CD14-positive monocyte (primary cell): ENCODE measurements at places on chromosomes 3 and 15.

GRCh38 chr3:139676632-139677387 is 962 bp downstream of the NMNAT3 start:
- peak; percentile 40 for DNase-seq

DNA sequence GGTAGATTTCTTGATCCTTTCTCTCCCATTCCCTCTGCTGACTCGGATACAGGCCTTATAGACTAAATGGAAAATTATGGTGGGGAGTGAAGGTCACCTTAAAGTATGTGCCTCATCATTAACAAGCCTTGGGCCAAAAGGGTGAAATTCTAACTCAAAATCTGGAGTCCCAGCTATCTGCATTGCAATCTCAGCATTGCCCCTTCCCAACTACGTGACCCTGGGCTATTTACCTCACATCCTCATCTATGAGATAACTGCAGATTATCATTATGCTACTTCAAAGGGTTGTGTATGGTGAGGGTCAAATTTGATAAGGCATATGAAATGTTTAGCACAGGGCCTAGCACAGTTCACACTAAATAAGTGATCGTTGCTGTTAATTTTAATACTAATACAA is 147.7 kb downstream of the WNT5A start:
- no peak for DNase-seq

- DNase-seq, result no peak
These were observed 70.2 kb downstream of the TFG start for GRCh38 chr3:100779480-100779879.

DNA sequence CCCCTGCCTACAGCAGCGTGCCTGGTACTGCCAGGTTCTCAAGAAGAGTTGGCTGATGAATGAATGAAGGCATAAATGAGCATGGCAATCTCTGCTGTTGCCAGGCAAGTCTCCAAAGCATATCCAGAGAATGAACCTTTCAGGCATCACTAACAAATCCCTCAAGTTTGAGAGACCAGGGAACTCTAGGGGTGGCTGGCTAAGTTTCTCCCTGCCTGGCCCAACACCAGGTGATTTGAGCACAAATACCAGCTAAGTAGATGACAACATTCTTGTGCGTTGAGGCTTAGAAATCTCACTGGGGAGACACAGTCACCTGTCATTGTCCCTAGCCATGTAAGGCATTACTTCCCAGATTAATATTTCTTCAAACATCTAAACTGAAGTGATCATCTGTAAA is 81.4 kb upstream of the PTX3 start:
- DNase-seq, result no peak

DNA sequence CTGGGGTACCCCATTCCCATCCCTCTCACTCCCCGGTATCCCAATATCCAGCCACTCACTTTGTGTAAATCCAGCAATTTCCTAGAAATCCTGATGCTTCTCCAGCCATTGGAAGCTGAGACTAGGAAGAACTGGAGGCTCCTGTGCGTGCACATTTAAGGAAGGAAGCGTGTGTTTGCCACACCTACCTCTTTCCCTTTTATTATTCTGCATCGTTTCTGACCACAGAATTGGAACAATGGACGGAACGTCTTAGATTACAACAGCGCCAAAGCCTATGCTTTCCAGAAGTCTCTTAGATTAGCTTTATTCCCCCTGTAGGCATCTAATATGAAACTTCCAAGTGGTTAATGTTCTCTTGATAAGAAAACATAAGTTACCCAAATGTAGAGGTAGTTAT is 234.8 kb upstream of the TRIM42 start:
- DNase-seq, result no peak

DNA sequence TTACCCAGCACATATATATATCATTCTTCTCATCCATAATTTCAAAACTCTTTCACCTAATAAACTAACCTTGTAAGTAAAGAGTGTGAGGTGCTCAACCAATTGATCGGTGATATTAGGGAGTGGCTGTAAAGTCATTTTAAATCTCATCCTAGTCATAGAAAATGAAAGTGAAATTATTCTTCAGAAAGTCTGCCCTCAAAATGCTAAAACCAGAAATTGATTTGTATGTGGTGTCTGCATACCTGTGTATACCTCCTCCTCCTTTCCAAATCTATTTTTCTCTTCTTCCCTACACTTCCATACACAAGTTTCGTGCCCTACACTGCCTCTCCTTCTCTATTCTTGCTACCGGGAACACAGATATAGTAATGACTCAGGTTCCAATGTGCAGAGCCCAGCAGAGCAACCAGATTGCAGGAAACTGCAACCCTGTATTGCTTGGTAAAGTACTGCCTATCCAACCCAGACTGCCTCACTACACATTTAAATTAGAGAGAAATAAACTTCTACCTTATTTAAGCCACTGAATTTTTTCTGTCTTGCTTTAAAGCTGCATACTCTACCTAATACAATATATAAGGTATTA is 7.4 kb upstream of the TBC1D5 start:
- no peak for DNase-seq

GRCh38 chr3:69032142-69032541 is 18.7 kb upstream of the EOGT start:
- DNase-seq, result no peak

GRCh38 chr15:67108122-67108961 is 42.9 kb downstream of the SMAD3 start:
- DNase-seq, result peak; percentile 67

- DNase-seq, result no peak
These were observed 29.3 kb upstream of the MEF2A start for GRCh38 chr15:99536422-99537040.

- no peak for DNase-seq
These were observed 54.5 kb downstream of the KIF9 start for GRCh38 chr3:47228088-47228487.

GRCh38 chr3:81545572-81545971 is 215.9 kb downstream of the GBE1 start:
- DNase-seq, result no peak

- DNase-seq, result no peak
These were observed 145.3 kb downstream of the RORA start for GRCh38 chr15:61083788-61084134.

- DNase-seq, result peak; percentile 87
These were observed 780 bp upstream of the ACAD9 start for GRCh38 chr3:128878556-128879124.

- no peak for DNase-seq
These were observed 3.7 kb upstream of the CLDN1 start for GRCh38 chr3:190325923-190326322.

DNA sequence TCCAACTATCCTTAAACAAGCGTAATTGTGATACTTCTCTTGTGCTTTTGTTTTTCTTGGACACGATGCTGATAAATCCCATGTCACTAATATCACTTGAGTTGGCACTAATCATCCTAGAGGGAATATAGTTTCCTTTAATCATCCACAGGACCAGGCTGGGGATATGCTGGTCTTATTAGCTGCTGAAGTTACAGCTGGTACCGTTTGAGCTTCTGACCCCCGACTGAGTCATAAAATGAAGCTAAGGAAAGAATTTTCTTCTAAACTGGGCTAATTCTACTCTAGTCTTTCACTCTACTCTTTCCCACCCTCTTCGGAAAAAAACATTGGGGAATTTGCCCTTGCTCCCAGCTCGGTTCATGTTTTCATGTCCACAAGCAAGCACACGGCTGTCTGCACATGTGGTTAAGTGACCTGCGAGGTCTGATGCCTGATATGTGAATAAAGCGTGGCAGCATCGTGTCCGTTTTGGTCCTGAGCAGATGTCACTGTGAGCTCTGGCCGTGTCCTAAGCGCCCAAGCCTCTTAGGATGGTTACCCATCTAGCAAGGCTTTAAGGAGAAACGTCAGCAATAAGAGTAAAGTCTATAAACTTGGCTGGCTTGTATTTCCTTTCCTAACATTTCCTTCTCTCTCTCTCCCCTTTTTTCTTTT is 223.7 kb downstream of the ITPR1 start:
- no peak for DNase-seq

DNA sequence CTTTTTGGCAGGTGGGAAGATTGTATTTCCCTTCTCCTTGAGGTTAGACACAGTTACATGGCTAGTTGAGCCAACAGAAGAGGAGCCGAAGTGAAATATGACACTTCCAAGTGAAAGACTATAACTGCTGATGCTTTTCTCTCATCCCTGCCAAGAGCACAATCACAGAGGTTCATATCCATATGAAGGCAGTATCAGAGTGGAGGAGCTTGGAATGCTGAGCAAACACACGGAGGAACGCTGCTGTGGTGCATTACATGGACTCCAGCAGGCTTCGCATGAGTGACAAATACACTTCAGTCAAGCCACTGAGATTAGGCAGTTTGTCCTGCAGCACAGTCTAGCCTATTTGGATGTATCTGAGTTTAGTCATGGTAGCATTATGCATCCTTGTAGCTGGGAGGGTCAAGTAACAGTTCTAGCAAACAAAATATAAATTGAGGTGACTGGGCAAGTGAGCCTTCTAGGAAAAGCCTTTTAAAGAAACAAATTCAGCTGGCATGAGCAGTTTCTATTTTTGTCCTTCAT is 5.4 kb downstream of the IQCF6 start:
- DNase-seq, result no peak

- no peak for DNase-seq
These were observed 26.5 kb upstream of the AADACL2 start for GRCh38 chr3:151707216-151707615.

DNA sequence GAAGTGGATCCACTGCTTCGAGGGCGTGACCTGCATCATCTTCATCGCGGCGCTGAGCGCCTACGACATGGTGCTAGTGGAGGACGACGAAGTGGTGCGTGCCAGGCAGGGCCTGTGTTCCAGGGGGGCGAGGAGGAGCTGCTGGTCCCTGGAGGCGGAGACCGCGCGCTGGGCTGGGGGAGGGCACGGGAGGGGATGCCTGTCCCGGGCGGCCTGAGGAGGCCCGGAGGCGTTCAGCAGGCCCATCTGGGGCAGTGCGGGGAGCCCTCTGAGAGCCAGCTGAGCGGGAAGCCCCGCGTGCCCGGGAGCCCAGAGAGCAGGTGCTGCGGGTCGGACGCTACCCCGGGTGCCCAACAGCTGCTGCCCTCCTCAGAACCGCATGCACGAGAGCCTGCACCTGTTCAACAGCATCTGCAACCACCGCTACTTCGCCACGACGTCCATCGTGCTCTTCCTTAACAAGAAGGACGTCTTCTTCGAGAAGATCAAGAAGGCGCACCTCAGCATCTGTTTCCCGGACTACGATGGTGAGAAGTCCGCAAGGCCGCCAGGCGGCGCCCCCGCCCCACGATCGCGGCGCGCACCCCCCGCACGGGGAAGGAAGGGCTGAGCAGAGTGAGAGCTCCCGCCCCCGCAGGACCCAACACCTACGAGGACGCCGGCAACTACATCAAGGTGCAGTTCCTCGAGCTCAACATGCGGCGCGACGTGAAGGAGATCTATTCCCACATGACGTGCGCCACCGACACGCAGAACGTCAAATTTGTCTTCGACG is 2.9 kb downstream of the GNAT1 start:
- DNase-seq, result peak; percentile 31

- DNase-seq, result peak; percentile 82
These were observed 59.0 kb downstream of the EPHB3 start for GRCh38 chr3:184620475-184621119.

GRCh38 chr3:87287011-87287410 is 10.6 kb upstream of the POU1F1 start:
- no peak for DNase-seq

GRCh38 chr3:51721062-51721745 is 14.3 kb downstream of the GRM2 start:
- DNase-seq, result no peak

DNA sequence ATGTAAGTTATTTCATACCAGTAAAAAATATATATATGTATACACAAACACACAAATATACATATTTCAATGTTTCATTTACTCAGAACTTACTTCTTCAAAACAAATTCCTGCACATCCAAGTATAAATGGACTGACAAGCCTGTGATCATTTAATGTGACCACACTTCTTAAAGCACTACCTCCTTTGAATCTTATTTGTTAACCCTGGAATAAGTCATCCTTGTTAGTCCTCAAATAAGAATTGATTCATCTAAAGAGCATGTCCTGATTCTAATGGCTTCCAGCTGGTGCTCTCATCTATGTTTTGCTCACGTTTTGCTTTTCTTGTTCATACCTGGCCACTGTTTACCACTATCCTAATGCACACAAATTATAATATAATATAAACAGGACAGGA is 103.9 kb upstream of the UBP1 start:
- DNase-seq, result no peak

GRCh38 chr15:88231909-88232644 is 24.5 kb downstream of the NTRK3 start:
- no peak for DNase-seq

GRCh38 chr3:23948761-23949160 is 3.7 kb downstream of the NR1D2 start:
- DNase-seq, result no peak

DNA sequence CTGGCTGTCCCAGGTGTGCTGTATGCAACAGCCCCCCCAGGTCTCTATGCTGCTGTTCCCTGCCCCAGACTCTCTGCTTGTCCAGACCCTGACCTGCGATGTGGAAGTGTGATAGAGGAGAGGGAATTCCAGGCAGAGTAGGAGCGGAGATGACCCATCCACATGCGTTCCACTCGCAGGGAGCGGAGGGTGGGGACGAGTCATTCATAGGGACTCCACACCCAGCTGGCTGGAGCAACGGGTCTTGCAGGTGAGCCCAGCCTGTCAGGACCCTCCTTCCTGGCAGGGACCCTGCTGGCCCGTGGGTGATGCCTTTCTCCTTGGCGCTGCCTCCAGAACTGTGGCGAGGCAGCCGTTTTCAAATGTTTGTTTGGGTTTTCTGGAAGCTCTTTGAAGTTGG is 58.8 kb downstream of the CEMIP start:
- no peak for DNase-seq

DNA sequence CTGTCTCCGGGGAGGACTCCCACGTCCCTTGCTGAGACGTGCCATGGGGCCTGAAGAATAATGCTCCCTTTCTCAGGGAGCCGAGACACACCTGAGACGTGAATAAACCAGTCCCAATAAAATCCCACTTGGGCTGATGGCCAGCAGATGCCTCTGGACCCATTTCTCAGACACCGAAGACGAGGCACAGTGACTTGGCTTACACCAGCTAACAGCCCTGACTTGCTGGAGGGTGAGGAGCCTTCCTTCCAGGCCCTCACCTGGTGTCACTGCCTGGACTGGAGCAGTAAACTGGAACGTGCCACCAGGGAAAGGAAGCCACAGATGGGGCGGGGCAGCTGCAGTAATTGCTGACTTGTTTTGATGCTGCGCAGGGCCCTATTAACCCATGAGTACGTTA is 189.7 kb downstream of the PDZRN3 start:
- no peak for DNase-seq

- no peak for DNase-seq
These were observed 1.5 kb downstream of the IQCF5 start for GRCh38 chr3:51873876-51874275.

DNA sequence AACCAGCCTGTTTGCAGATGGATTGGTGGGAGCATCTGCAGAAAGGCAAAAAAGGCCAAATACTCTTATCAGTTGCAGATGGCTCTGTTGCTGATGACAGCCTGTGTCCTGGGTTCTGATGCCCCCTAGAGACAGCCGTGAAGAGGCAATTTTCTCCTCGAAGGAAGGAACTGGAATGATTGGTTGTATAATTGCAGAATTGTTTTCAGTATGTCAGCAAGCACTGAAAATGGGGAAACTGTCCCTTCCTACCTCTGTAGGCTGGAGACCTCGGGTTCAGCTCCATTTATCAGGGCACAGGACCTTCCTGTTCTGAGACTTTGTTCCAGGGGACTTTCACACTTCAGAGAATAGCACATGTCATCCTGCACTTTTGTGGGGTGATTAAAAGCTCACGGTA is 103.0 kb downstream of the PGPEP1L start:
- DNase-seq, result peak; percentile 36
